Hippocampal formation (tissue), 2 donors: ENCODE measurements at places on chromosomes 13 and 19.

GRCh38 chr13:82829040-82829439 lies 1053.2 kb downstream of the SLITRK1 start:
- no peak for DNase-seq

DNA sequence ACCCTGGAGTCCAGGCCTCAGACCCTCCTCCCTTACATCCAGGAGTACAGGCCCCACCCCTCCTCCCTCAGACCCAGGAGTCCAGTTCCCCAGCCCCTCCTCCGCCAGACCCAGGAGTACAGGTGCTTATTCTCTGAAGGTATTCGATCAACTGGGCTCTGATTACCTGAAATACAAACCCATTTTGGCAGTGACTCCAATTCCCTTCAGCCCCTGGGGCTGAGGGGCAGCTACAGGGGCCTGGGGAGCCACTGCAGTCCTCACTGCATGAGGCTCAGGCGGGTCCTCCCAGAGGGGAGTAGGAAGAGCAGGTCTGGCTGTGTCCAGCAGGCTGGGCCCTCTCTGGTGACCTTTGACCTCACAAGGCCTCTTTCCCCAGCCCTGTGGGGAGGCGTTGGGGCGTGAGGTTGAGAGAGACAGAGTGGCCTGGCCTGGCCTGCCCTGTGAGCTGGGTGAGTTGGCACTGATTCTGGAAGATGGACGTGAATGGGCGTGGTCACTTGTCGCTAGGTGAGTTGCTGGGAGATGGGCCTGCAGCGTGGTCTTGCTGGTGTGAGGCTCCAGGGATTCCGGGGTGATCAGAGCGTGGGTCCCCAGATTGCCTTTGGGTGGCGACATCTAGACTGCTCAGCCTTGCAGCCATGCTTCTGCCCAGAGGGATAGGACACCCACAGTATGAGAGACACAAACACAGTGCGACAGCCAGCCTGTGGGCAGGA lies 3.1 kb downstream of the BCAT2 start:
- no peak for DNase-seq

DNA sequence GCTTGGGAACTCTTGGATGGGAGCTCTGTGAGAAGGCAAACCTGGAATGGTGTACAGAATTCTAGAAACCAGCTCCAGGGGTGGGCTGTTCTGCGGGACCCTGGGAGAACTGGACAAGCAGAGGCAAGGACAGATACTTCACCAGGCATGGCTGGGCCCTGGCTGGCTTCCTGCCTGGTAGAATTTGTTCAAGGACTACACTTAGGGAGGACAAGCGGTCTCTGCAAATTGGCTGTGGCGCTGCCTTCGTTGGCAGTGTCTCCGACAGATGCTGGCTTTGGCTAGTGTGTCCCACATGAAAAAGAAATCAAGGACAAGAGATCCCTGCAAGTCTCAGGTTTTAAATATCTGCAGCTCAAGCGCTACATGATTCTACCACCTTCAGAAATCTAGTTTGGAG lies 12.4 kb downstream of the CEBPG start:
- DNase-seq = no peak

DNA sequence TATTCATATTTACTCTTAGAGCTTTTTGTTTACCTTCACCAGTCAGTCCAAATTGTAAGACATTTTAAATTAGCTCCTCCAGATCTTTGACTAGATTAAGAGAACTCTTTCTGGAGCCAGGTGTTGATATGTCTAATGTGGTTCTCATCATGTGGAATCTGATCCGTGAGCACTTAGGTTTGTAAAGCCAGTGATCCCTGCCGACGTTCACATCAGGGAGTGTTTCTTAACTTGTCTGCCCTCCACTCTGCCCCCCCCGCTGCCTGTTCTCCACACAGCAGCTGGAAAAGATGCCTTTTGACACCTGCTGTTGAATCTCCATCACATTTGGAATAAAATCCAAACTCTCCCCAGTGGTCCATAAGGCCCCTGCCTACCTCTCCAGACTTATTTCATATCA lies 17.7 kb downstream of the METTL21C start:
- DNase-seq = no peak

DNA sequence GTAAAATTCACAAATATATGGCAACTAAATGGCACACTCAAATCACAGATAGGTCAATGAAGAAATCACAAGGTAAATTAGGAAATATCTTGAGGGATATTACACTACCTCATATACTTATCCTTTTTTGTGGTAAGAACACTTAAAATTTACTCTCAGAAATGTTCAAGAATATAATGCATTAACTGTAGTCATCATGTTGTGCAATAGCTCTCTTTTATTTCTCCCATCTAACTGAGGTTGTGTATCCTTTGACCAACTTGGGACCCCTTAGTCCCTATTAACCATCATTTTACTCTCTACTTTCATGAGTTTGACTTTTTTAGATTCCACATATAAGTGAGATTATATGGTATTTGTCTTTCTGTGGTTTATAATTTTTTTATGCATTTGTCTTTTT lies 52.6 kb downstream of the WTIP start:
- DNase-seq = no peak

- DNase-seq = no peak
Measured at GRCh38 chr13:74768521-74769085, 634.4 kb upstream of the KLF12 start.

DNA sequence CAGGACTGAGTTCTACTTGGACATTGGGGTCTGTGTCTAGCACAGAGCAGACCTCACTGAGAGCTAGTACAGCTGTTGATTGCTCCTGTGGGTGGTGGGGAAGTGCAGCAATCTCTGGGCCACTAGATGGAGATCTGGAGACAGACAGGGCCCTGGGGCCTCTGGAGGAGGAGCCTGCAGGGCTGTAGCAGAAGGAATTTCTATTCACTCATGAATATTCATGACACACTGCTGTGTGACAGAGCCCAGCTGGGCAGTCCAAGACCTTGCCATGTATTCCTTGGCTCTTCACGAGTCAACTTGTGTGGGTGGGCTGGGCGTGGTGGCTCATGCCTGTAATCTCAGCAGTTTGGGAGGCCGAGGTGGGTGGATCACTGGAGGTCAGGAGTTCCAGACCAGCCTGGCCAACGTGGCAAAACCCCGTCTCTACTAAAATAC lies 37.5 kb downstream of the SUGP2 start:
- DNase-seq = peak; percentile 62
